ENCODE measurements at places on chromosomes 16 and 17.
A peak's percentile ranks its signal among the peaks of the same experiment; 100 is the strongest.

- DNase-seq: no peak
Measured at GRCh38 chr17:59465949-59466307, 99.5 kb upstream of the DHX40 start.

- no peak for DNase-seq
Measured at GRCh38 chr16:1327619-1327947, 5.9 kb upstream of the BAIAP3 start.

DNA sequence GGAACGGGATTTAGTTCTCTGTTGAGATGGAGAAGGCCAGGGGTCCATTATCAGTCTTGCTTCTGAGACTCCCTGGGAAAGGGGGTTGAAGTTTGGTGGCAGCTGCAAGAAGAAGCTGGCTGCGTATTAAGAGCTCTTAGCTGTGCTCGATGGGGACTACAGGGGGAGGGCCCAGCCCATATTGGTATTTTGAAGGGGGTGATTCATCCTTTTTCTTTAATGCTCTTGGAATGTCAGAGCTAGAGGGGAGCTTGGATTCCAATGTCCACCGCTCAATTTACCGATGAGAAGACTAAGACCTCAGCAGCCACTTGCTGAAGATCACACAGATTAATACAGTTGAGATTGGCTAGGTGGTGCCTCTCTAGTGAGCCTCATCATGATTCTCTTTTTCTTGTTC lies 5.0 kb downstream of the NOG start:
- peak; percentile 47 for DNase-seq

DNA sequence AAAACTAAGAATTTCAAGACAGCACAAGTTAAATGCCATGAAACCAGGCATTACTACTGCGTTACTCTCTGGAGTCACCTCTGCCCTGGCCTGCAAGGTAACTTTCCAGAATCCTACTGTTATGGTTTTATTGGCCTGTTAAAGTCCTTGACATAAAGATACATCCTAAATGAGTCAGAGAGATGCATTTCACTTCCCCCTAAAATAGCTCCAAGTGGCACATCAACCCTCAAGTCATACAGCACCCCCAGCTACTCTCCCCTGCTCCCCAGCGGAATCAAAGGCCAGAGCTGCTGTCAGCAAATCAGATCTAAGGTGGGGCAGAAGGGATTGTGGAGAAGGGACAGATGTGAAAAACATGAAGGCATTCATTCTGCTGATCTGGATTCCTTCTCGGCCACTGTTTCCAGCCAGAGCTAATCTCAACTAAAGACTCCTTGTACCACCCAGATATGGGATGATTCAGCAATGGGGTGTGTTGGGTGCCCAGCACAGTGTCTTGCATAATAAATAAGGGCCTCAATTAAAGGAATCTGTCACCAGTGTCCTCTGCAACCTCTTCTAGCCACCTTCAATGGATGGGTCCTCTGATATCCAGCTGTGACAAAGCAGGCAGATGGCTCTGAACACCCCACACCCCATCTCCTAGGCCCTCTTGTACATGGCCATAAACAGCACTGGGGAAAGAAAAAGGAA lies 8.5 kb upstream of the CCL1 start:
- DNase-seq: no peak

DNA sequence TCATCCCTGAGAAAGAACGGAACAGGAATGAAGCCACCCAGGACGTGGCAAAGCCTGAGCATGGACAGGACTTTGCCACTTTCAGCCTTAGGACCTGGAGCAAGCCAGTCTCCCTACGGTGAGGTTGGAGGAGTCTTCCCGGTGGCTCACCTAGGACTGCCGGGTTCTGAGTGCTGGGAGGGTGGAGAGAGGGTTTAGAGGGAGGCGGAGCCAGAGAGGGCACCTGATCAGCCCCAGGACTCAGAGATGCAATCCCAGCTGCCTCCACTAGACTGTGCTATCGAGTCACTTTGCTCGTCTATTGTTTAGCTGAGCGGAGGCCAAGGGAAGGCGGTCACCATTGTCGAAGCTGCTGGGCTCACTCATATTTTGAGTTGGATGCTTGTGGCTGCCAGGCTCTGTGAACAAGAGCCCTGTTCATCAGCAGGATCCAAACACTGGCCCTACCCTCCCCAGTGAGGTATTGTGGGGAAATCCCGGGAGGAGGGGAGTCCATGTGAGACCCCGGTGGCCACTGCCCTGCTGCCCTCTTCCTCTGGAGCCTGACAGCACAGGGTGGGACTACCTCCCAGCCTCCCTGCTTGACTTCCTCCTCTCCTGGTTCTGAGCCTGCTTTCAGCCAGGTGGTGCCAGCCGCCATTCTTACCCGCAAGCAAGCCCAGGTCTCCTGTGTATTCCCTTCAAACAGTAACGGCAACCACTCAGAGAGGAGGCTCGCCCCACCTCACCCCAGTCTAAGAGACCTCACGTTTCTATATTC lies 7.0 kb downstream of the KRT14 start:
- DNase-seq: no peak

Data from HS-5 (cell line).